ENCODE measurements at places on chromosomes 6 and 20. TPM values are rescaled to one million over a fixed set of nuclear protein-coding genes. Genes with fewer than 3 reads are reported as not detected.

The ZNF165 gene
- 3.9 TPM for polyA plus RNA-seq

The RPS6KA2 gene
- 29.7 TPM for polyA plus RNA-seq

The PHIP gene
- polyA plus RNA-seq, result 66.5 TPM

The IRAK1BP1 gene
- polyA plus RNA-seq, result 12.5 TPM

The RNF114 gene
- polyA plus RNA-seq, result 61.8 TPM
